NCI-H1417 (cell line): ENCODE measurements at places on chromosomes 5 and 9.
A peak's percentile ranks its signal among the peaks of the same experiment; 100 is the strongest.

- DNase-seq: peak; percentile 68
These were observed 644.6 kb upstream of the RGMB start for GRCh38 chr5:98128846-98129245.

GRCh38 chr9:134811673-134812342, 68.8 kb upstream of the FCN2 start:
- DNase-seq: no peak

GRCh38 chr5:173530547-173530946, 85.9 kb downstream of the BOD1 start:
- no peak for DNase-seq

GRCh38 chr9:27333241-27334052, 36.5 kb upstream of the EQTN start:
- DNase-seq: peak; percentile 81

GRCh38 chr9:3001311-3001710, 157.4 kb upstream of the PUM3 start:
- DNase-seq: no peak

DNA sequence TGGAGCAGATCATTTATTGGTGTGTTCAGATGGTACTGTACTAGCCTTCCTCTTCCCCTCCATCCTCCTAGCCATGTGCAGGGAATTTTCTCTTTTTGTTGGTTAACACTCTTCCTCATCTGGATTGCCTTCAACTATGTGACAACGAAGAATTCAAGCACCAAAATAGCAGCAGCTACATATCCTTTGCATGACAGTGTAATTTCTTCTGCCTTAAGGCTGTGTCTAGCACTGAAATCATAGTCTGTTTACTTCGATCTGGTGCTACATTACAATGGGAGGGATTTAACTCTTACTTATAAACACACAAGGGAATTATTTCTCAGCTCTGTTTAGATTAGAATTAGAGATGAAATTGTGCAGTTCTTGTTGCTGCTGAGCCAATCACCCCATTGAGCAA, 260.4 kb downstream of the ARL15 start:
- DNase-seq: no peak

DNA sequence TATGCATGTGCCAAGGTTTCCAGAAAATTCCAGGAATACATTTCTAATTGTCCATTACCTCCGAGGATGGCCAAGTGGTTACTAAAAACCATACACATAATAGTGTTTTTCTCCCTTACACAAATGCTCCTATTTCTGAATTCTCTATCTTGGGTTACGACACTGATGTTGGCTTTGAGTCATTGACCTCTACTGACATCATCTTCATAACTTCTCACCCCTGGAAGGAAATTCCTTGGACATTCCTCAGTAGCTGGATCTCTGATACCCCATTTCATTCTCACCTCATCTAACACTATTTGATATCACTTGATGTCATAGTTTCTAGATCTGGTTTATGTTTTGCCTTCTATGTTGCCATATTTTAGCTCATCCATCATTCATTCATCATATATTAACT, 287.2 kb downstream of the CTNND2 start:
- no peak for DNase-seq

- DNase-seq: peak; percentile 60
These were observed 92.7 kb downstream of the VCAN start for GRCh38 chr5:83564069-83564749.
